ENCODE measurements at places on chromosomes 3 and 15.

- DNase-seq, result no peak
Measured at GRCh38 chr3:129573493-129573892, 30.5 kb downstream of the H1-8 start.

- DNase-seq, result peak; percentile 77
Measured at GRCh38 chr15:31758126-31758525, 272.2 kb upstream of the CHRNA7 start.

DNA sequence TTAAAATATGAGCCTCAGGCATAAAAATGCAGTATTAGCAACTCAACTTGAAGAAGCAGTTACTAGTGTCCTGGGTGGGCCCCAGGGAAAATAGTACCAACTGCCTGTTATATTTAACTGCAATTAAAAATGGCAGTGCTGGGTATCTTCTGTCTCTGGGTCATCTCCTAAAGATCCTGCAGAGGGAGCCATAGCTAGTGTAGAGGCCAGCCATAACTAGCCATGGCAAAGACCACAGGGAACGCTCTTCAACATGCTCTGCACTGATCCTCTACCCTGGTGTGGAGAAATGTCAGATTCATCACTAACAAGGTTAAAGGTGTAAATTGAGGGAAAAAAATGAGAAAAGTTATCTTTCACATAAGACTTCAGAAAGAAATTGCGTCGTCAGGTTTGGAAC, 181.3 kb downstream of the SNRPN start:
- no peak for DNase-seq

DNA sequence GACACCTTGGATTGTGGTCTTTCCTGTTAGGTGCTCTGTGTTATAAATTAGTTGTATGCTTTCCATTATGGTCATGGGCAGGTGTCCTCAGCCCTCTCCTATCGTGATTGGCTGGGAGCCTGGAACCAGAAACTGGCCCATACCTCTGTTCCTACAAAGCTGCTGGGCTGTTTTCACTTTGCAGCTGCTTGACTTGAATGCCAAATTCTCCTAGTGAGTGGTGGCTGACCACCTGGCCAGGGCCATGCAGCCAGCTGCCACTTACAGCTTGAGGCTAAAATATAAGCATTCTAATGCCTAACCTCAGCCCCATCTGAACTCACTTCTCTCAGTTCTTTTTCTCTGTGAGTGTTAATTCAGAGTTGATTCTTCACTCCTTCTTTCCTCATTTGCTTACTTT, 239.3 kb upstream of the GBE1 start:
- DNase-seq, result no peak

GRCh38 chr15:81199031-81199779, 2.5 kb downstream of the IL16 start:
- DNase-seq, result no peak

- no peak for DNase-seq
Measured at GRCh38 chr15:93150910-93151881, 62.2 kb upstream of the RGMA start.

DNA sequence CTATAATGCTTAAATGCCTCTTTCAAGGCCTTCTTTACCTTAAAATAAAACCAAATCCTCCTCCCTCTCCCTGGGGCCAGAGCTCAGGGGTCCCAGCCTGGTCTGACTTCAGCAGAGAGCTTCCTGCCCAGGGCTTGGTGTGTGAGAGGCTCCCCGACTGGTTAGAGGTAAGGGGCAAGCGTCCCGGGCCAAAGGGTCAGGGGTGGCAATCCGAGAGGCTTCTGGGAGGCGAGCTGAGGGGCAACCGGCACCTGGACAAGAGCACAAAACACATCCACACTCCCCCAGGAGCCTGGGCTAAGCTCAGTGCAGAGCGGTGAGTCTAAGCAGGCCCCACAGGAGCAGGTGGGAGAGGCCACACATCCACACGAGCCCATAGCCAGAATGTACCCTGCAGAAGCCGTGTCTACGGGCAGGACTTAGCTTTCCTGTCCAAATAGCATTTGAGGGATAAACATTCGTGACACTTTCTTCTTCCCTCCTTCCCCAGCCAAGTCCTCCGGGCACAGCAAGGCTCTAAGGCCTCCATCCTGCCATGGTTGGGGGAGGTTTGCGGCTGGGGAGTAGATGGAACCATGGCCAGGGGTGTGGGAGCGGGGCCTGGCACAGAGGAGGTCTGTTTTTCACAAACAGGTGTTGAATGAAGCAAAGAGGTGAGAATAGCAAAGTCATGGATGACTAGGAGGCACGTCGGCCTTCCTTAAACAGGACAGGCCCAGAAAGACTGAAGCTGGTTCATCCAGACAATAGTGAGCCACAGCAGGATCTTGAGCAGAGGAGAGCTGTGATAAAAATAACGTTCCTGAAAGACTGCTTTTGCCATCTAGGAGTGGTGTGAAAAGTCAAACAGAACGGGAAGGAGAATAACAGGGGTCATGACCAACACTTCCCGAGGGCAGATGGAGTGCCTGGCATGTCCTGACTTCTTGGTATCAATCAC, 98.7 kb upstream of the IQSEC1 start:
- DNase-seq, result no peak

DNA sequence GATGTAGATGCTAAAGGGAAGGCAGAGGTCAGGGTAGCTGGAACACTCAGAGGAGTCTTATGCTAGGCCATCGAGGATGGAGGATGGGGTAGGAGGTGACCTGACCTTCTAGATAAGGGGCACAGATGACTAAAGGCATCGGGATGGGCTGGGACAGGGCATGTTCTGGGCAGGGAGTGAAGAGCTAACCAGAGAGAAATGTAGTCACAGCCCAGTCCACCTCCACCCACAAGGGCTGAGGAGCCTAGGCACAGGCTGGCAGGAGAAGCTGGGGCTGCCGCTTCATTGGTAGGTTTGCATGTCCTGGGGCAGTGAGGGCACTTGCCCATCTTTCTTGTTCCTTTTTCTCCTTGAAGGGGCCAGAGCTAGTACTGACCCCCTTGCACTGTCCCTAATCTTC, 12.6 kb downstream of the CLK3 start:
- DNase-seq, result no peak
